ENCODE measurements at places on chromosomes 4 and X.

DNA sequence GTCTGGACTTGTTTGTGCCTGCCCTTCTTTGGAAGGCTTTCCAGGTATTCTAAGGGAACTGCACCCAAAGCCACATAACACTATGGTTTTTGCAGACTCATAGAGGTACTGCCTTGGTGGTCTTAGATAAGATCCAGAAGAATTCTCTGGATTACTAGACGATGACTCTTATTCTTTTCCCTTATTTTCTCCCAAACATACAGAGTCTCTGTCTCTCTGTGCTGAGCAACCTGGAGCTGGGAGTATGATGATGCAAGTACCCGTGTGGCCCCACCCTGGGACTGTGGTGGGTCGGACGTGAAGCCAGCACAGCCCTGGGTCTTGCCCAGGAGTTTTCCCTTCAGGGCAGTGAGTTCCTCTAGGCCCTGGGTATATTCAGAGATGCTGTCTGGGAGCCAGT is 1342.4 kb upstream of the TENM3 start:
- DNase-seq: no peak

DNA sequence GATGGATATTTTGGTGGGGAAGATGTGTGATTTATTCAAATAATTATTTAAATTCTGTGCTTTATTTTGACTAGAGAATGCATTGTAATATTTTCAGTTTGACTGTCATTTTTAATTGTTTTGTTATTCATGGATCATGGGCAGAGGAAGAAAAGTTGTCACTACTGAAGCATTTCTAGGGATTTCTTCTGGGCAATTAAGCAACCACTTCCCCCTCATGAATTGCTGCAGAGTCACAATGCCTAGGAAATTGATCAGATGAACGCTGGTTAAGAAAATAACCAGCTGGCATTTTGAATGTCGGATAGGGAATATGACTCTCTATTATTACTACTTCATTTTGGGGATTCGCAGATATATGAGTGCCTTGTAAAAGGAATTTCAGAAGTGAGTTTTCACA is 283.3 kb downstream of the IL15 start:
- DNase-seq: no peak

GRCh38 chr4:109611045-109611646 is 51.1 kb downstream of the MCUB start:
- no peak for DNase-seq

- no peak for DNase-seq
These were observed 2403.2 kb downstream of the ARAP2 start for GRCh38 chr4:33841120-33841519.

- DNase-seq: no peak
These were observed 64.7 kb downstream of the DHX15 start for GRCh38 chr4:24519649-24520048.

GRCh38 chr4:22487328-22487727 is 28.5 kb downstream of the ADGRA3 start:
- peak; percentile 48 for DNase-seq

DNA sequence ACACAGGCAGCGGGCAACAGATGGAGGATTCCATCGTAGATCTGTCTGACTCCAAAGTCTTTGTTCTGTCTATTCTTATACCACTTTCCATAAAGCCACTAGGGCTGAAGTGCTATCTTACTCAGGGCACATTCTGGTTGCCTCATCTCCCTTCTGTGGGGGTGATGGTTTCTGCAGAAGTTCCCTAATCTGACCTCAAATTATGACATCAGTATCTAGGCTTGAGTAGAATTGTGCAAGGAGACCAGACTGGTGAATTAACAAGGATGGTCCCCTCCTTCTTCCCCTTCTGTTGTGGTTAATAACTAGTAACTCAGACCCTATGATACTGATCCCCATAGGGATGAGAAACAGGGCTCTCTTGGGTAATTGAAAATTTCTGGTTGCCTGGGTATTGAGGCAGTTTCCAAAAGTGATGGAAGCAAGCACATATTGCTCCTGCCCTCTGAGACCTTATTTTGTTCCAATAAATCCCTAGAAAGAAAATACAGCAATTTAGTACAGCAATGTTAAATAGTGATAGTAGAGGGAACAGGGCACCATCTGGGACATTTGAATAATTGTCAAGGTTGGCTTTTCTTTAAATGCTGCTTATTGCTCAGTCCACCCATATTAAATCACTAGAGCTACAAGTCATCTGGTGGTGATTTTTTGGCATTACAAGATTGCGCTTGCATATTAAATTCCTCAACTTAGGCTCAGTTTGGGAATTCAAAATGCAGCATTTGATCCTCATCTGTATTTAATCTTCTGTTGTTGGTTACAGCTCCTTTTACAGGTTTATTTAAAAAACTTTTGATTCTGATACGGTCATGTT is 57.3 kb upstream of the AP1S2 start:
- peak; percentile 7 for DNase-seq

DNA sequence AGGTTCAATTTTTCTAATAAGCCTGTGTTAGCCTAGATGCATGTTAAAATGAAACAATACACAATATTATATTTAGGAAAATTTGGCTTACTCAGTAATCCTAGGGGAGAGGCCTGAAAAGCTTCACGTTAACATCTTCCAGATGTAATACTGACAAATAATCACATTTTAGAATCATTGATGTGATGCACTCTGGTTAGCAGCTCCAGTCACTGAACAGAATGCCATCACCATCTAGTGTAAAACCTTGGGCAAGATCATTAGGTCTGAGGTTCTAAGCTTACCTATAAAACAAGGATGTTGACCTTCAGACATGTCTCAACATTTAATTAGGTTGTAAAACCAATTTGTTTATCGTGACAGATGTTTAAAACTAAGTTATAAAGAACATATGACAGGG is 1704.8 kb downstream of the STIM2 start:
- DNase-seq: no peak

- no peak for DNase-seq
These were observed 42.1 kb upstream of the UGT2B10 start for GRCh38 chr4:68773699-68774098.

- DNase-seq: no peak
These were observed 85.9 kb downstream of the CLDN34 start for GRCh38 chrX:10052906-10053625.

DNA sequence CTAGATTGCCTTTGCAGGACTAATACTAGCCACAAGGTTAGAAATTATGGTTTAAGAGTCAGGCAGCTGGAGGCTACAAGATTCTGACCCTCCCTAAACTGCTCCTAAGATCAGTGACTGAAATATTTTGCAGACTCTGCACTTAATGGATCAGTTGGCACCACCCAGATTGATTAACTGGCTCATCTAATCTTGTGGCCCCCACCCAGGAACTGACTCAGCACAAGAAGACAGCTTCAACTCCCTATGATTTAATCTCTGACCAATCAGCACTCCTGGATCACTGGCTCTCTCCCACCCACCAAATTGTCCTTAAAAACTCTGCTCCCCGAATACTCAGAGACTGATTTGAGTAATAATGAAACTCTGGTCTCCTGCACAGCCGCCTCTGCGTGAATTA is 145.4 kb upstream of the LCORL start:
- no peak for DNase-seq

DNA sequence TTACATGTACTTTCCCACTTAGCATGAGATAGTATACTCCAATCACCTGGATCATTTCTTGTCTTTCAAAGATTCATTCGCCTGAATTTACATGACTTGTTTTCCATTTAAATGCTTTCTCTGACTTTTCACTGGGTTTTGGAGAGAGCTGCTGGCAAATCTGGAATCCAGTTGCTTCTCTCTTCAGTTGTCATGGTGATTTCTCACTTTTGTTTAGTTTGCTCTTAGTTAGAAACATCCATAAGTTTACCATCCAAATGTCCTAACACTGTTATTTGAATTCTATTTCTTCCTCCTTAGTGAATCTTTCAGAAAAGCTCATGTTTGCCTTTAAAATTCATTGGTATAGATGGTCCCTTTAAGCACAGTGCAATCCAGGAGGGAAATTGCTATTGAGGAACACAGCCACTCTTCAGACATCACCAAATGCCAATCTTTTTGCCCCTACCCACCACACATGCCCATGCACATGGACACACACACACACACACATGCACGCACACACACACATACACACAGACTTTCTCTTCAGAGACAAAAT is 51.7 kb downstream of the REELD1 start:
- no peak for DNase-seq

DNA sequence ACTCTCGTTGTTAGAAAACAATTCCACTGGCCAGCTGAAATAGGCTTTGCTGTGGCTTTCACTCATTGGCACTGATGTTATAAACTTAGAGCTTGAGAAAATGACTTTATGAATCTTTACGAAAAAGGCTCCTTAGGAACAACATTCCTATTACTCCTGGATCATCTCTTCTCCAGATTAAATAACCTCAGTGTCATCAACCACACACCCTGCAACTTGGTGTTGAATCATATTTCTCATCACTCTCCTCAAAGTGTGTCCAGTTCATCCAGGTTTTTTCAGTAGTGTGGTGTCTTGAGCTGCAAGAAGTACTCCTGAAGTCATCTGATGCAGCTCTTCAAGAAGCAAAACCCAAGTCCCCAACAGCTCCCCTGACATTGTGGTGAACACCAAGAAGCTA is 28.1 kb upstream of the ANOS1 start:
- no peak for DNase-seq

GRCh38 chrX:150873616-150874015 is 24.9 kb downstream of the CD99L2 start:
- DNase-seq: peak; percentile 38

DNA sequence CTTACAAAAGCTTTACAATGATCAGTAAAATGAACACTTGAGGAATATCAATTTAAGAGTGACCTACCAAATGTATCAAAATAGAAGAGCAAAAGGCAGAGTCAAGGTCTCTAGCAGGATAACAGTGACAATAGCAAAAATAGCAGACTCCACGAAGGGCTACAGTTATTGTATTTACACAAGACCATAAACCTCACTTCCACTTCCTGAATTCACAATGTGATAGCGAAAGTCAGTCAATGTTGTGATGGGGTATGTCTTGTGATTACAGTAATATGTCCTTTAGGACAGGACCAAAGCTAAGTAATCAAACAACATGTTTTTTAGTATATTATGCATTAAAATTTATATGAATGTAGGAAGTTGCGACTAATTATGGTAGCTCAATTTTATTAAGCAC is 139.6 kb downstream of the IQCM start:
- DNase-seq: no peak

DNA sequence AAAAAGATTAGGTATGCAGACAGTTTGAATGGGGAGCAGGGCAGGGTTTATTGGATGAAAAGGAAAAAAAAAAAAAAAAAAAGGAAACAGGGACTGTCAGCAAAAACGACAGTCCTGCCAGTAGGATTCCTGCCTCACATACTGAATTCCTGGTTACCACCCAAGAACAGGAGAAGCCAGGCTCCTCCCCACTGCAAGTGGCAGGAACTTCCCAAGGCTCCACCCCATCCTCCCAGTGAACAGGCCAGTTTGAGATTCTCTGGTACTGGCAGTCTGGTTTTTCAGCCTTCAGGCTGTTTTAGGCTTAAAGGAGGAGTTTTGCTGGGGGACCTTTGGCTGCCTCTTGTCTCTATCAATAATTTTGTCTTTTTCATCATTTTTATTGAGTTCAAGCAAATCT is 360.0 kb upstream of the CXorf51A start:
- no peak for DNase-seq

DNA sequence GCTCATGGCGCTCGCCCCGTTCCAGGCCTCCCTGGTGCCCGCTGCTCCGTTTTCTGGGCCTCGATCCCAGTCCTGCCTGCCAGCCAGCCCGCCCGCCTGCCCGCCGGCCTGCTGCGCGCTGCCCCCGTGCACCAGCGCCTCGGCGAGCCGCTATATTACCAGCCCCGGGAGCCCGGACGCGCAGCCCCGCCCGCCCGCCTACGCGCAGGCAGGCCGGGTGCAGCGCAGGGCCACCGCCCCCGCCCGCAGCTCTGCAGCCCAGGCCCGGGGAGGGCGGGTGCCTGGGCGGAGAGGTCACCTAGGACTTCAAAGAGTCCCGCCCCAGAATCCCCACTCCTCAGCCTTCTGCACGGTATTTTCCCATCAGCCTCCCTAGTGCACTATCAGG is at the start of gene MAOB:
Gene MAOB, minus strand, starts transcription at position 157 of the 388 bp plus-strand sequence. Its CDS starts 151 bp downstream, at position 6.
- DNase-seq: peak; percentile 10

GRCh38 chrX:53713987-53714579 is 27.6 kb upstream of the HUWE1 start:
- DNase-seq: no peak

DNA sequence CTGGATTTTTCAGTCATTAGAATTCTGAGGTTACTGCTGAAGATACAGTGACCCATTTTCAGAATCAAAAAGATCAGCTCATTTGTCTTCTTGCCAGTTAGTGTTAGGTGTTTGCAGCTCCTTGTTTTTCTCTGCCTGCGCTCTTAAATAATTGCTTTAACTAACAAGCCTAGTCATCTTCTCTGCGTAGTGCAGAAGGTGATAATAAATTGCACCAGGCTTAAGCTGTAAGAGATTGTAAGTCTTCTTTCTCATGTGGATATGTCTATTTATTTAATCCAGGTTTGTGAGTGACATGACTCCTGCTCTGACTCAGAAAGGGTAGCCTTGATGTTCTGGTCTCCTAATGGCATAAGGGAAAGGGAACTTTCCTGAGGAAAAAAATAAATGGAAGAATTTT is 167.2 kb downstream of the CEP135 start:
- DNase-seq: no peak

GRCh38 chr4:110165382-110166286 is 32.8 kb downstream of the ELOVL6 start:
- DNase-seq: peak; percentile 73

DNA sequence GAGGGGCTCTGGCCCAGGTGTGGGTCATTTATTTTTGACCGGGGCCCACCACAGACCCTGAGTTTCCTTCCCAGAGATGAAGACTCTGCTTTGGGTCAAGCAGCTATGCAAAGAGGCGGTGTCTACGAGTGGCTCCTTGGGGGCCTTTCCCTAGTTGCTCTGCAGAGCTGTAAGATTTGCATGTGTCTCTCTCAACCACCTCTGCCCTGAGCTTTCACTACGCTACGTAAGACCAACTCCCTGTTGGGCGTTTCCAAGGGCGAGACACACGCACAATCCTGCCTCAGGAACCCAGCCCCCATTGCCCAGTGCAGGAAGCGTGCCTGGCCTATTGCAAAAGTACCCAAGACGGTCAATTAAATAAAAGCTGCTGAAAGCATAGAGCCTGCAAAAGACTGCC is 10.0 kb upstream of the ANOS1 start:
- peak; percentile 2 for DNase-seq

All from NCI-H69 (cell line).